ENCODE measurements at places on chromosomes 1 and 21. TPM values are rescaled to one million over a fixed set of nuclear protein-coding genes. Genes with fewer than 3 reads are reported as not detected.
A peak's percentile ranks its signal among the peaks of the same experiment; 100 is the strongest.

Gene KRTAP11-1
- polyA plus RNA-seq: not detected

Gene C21orf58
- 8.2 TPM for polyA plus RNA-seq

Gene NPR1
- polyA plus RNA-seq: 12.7 TPM

Gene NUP210L
- 0.03 TPM for polyA plus RNA-seq

Gene ERRFI1
- polyA plus RNA-seq: 6.5 TPM

Gene HORMAD1
- polyA plus RNA-seq: 0.11 TPM

Gene C1QA
- 22.2 TPM for polyA plus RNA-seq

- no peak for DNase-seq
These were observed 17.4 kb downstream of the FMN2 start for GRCh38 chr1:240109130-240109529.

- DNase-seq: peak; percentile 84
These were observed at the start of gene TIAM1 for GRCh38 chr21:31343680-31344480. Gene TIAM1, minus strand, starts transcription at chr21:31344261. Its CDS starts 77,289 bp downstream, at chr21:31266972.

DNA sequence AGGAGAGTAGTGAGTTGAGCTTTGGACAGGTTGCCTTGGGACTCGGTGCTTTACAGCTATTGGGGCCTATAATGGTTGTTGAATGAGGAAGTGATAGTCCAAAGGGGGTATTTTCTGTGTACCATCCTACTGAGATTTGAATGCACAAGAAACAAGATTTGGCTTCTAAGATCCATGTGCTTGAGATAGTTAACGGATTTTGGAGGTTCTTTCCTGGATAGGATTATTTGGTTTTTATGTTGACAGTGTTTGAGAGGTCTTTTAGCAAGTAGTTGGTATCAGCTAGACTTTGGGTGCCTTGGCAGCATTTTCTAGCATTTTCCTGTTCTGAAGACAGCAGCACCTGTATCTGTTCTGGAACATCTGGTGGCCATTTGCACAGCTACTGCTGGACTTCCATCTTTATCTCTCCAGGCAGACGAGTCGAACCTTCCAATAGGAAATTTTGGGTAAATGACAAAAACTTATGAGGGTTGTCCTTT lies 3.6 kb upstream of the SCAF4 start:
- DNase-seq: no peak

- no peak for DNase-seq
These were observed 8.1 kb upstream of the TRIM67 start for GRCh38 chr1:231153726-231154125.

- DNase-seq: no peak
These were observed 8.7 kb upstream of the SLX9 start for GRCh38 chr21:44931137-44931500.

- no peak for DNase-seq
These were observed 5.7 kb upstream of the OLIG2 start for GRCh38 chr21:33019885-33020557.

GRCh38 chr1:202045705-202046104 lies 35.3 kb downstream of the ELF3 start:
- no peak for DNase-seq

- DNase-seq: no peak
These were observed 15.7 kb upstream of the LRRN2 start for GRCh38 chr1:204701229-204701628.

- no peak for DNase-seq
These were observed 186.8 kb downstream of the CDC7 start for GRCh38 chr1:91687452-91687851.

- no peak for DNase-seq
These were observed 3.9 kb upstream of the COL16A1 start for GRCh38 chr1:31707711-31708110.

DNA sequence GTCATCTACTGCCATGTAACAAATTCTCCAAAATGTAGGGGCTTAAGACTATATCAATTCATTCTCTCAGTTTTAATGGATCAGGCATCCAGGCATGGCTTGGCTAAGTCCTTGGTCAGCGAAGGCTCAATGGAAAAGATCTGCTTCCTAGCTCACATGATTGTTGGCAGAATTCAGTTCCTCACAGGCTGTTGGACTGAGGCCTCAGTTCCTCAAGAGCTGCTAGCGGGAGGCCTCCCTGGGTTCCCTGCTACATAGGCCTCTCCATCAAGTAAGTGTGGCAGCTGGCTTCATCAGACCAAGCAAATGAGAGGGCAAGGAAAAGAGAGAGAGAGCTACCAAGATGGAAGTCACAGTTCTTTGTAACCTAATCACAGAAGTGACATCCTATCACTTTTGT lies 19.6 kb upstream of the EYA3 start:
- DNase-seq: no peak

DNA sequence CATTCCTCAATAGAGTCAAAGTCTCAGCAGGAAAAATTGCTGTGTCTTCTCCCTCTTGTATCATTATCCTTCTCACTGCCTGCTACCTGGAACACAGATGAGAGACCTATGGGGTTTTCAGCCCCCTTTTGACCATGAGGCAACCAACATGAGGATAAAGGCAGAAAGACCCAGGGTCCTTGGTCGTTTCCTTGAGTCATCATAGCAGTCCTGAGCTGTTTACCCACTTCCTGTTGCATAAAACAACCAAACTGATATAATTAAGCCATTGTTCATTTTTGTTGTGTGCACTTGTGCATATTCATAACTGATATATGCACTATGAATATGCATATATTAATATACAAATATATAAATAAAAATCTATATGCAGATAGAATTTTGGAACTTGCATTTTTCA lies 188.3 kb upstream of the MAP1LC3C start:
- no peak for DNase-seq

DNA sequence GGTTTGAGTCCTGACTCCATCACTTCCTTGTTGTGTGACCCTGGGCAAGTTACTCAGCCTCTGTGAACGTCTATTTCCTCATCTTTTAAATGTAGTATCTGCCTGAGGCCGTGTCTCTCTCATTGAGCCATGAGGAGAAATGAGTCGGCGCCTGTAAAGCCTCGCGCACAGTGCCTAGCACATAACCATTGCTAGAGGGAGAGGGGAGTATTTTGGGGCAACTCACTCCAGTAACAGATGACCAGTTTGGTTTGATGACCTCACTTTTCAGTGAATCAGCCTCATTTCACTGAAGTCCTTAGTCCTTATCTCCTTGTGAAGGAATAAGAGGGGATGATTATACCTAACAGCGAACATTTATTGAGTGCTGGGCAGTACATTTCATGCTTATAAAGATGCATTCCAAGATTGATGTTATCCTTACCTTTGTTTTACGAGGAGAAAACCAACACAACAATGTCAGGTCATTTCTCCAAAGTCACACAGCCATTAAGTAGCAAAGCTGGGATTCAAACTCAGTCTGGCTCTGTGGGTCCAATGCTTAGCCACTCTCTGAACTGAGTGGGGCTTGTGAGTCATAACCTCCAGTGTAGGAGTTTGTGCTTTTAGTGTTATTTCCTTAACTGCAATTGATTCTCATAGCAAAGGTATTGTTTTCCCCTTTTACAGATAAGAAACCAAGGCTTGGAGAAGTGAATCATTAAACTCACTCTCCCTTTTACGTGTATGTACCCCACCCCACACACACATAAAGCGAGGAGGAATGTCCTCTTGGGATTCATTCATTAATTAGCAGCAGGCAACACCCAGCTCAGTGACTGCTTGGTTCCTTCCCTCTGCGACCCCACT lies 25.9 kb downstream of the KCNC4 start:
- DNase-seq: no peak

GRCh38 chr1:155226188-155226909 lies 17.9 kb downstream of the MTX1 start:
- no peak for DNase-seq

DNA sequence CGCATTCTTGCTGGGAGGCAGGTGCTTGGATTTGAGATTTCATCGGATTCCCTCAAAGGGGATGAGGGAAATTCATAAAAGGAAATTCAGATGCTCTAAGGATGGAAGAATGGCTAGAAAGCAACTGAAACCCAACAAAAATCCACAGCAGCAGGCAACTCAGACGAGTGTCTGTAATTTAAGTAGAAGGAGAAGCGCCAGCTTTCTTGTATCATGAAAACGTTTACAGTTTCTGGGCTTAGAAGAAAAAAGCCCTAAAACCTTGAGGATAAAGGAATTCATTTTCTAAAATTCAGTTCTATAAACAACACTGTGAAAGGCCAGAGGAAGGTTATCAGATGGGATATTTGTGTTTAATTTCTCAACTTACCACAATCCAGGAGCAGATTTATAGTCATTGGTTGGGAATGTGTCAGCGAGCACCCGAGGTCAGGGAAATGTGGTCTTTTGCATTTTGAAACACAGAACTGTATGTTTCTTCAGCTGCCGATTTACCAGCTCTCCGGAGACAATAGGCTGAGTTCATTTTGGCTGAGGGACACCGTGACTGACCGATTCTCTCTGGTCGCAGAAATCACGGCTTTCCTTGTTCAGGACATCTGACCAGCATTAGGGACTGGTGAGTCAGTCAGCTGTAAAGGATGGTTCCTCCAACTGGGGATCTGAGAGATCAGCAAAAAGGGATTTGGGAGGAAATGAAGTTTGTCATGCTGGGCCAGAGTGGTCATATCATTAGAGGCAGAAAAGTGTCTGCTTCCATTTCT lies 111.6 kb upstream of the ERRFI1 start:
- no peak for DNase-seq

GRCh38 chr1:204992998-204993314 lies 50.1 kb upstream of the CNTN2 start:
- DNase-seq: no peak

DNA sequence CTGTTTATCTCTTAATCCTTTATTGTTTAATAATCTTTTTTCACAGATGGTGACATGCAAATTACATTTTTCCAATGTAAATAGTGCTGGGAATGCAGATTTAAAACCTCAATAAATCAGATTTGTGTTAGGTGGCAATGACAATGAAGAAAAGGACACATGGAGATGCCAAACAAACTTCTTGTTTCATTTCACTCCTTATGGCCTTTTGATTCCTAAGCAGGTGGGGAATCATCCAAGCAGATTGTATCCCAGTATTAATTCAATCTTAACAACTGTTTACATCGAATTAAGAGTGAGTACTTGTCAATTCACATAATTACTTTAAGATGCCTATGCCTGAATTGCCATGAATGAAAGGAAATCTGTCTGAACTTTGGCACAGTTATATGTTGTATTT lies 98.9 kb upstream of the RGS18 start:
- no peak for DNase-seq

GRCh38 chr21:41095983-41096382 lies 72.0 kb upstream of the BACE2 start:
- DNase-seq: no peak

DNA sequence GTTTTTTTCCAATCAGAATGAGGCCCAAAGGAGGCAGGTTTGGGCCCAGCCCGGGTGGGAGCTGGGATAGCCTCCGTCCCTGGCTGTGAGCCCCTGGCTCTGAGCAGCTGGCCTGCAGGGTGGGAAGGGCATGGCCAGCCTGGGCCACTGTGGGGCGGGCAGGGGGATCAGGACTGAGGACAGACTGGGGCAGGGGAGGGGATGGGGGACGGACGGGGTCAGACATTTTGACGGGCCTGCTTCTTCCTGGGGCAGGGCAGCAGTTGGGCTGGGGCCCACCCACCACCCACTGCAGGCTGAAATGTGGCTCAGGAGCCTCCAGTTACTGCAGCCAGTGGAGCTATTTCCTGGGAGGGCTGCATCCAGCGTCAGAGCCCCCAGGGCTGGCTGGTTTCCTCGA lies 2.5 kb upstream of the SLC6A9 start:
- no peak for DNase-seq

DNA sequence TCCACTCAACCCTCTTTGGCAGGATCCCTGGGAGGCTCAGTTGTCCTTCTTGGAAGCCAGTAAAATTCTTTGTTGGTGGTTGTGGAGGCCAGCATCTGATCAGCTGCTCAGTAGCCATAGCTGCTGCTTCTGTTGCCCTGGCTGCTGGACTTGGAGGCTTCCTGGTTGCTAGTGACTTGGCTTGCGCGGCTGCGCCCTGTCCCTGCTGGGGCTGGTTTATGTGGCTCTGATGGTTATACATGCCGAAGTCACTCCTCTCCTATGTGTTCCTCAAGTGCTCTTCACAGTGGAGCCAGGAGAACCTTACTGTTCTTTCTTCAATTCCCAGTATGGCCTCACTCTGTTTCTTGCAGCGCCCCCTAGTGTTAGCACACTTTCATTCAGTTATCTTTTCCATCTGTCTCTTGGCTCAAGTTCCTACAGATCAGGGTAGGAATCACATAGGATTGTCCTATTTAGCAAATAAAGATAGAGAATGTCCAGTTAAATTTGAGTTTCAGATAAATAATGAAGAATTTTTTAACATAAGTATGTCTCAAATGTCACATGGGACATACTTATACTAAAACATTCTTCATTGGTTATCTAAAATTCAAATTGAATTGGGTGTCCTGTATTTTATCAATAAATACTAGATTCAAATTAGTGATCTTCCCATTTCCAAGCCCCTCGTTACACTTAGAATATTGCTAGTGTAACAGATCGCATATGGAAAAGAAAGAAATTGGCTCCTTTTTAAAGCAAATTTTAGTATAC lies 176.5 kb downstream of the TGFB2 start:
- DNase-seq: no peak
